NCI-H1417 (cell line): ENCODE measurements at places on chromosomes 3 and 15.

GRCh38 chr3:186955898-186956696 is 25.8 kb downstream of the ST6GAL1 start:
- DNase-seq: no peak

DNA sequence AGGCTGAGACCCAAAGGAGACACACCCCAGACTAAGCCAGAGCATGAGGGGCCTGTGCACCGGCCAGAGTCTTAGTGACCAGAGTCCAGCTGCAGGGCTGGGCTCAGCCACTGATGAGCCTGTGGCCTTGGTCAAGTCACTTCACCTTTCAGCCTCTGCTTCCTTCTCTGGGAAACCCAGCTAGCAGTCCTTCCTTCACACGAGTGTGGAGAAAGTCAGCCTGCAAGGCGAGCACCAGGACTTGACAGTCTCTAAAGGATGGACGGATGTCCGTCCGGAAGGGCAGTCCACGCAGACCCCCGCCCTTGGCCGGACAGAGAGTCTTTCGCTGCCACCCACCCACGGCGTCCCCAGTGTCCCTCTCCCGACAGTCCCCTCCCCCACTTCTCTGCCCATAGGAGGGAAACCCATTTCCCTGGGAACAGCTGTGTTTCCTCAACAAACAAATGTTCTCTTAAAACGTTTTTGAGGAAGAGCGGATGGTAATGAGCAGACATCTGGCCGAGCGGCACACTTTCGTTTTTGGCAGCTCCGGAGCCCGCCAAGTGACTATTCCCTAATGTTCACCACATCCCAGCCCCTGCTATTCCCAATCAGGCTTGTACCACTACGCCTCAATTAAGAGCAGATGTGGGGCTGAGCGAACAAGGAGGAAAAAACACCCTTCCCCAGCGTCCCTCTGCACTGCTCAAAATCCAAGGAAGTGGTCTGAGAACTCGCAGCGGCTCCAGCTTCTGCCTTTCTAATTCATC is 129.1 kb upstream of the SMAD3 start:
- DNase-seq: no peak

- DNase-seq: no peak
Measured at GRCh38 chr15:43214592-43215295, 6.1 kb downstream of the EPB42 start.

GRCh38 chr3:84998545-84998944 is 39.8 kb downstream of the CADM2 start:
- no peak for DNase-seq

DNA sequence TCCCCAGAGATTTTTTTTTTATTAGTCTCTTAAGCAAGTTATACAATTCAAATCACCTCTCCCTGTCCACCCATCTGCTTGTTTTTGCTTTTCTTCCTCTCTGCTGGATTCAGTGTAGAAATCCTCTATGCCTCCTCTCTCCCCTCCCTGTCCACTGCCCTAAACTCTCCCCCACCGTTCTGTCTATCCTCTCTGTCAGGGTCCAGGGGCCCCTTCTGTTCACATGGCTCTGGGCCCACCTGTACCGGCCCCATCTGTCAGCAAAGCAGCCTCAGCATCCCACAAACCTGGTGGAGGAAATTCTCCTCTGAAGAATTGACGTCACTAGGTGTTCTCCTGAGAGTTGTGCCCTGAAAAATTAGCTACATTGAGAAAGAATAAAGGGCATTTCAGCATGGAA is 137.6 kb upstream of the CMC1 start:
- no peak for DNase-seq

DNA sequence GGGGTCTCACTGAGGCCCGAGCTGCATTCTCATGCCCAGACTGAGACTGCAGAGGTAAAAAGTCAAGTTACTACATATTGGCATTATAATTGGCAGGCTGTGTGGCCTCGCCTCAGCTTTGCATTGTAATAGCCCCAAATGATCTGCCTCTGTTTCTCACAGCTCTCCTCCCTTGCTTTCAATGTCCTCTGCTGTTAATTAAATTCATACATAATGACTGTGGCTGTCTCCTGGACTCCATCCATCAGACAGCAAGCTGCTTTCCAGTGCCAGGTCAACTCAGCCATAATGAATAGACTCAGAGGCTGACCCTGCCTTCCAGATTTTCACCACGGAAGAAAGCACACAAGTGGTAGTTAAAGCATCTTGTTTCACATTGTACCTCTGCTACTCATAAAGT is 7.6 kb upstream of the RTP4 start:
- DNase-seq: no peak

DNA sequence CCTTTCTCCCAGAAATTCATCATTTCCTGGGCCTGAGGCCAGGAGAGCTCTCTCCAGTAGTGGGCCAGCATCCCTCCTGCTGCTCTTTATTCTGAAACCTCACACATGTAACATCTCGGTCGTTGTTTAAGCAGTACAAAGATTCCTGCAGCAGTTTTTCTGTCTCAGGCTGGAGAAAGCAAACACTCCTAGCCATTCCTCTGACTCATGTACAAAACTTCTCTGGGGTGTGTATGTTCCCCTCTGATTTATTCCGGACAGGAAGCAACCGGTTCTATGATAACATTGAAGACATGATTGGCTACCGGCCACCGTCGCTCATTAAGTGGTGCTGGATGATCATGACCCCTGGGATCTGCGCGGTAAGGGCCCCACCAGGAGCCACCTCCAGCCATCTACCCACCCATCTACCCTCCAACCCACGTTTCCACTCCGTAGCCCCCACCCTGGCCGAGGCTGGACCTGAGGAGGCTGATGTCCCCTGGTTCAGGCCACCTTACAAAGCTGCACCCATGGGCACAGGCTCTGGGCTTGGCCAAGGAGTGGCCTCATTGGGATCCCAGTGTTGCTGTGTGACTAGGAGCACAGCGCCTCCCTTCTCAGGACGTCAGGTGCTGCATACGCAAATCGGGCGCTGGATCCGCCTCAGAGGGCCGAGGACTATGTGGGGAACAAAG is 58.6 kb upstream of the SLC6A1 start:
- no peak for DNase-seq
